ENCODE measurements at places on chromosomes 5 and 9.
A peak's percentile ranks its signal among the peaks of the same experiment; 100 is the strongest.

DNA sequence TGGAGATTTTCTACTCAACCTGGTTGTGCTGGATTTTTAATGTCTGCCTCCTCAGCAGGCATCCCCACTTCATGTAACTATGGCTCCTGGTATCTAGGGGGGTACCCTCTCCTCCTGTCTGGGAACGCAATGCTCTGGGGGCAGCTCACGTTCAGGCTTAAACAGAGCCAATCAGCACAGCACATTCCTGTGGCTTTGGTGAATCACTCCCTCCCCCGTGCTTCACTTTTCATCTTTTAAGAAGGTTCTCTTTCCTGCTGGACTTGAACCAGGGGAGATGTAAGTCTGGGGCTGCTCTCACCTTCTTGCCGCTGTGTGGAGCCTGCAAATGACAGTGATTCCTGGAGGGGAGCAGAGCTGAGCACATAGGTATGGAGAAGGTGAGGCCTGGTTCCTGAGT lies 101.2 kb downstream of the MSX2 start:
- DNase-seq = peak; percentile 82

DNA sequence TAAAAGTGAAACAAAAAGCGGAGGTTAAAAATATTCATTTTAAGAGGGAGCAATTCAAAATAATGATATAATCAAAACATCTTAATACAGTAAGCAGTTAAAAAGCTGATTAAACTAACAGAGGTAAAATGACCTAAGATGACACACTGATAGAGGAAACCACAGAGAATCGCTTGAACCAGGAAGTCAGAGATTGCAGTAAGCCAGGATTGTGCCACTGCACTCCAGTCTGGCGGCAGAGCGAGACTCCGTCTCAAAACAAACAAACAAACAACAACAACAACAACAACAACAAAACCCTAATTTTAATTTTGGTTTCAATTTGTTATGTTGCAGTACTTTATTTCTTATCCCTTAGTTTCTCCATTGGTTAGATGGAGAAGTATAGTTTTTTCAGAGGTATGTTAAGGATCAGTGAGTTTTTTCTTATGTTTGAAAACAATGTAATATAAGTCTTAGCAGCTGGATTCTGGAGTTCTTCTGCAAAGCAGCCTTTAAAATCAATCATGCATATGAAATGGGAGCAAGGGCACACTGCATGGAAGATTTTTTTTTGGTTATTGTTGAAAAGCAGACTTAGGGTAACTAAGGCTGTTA lies 58.5 kb downstream of the MLANA start:
- peak; percentile 33 for DNase-seq

- no peak for DNase-seq
These were observed 46.8 kb downstream of the INIP start for GRCh38 chr9:112670991-112671625.

- peak; percentile 32 for DNase-seq
These were observed 126.5 kb downstream of the MRPS30 start for GRCh38 chr5:44935262-44935661.

DNA sequence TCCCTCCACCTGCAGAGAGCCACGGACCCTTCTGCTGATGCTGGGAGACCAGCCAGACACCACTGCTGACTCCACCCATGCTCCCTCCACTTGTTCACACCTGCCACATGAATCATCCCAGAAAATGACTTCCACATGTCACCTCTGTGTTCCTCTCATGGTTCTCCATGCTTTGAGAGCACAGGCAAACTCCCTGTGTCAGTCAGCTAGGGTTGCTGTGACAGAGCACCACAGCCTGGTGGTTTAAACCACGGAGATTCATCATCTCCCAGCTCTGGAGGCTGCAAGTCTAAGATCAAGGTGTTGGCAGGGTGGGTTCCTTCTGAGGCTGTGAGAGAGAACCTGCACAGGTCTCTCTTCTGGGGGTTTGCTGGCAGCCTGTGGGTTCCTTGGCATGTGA lies 381.4 kb downstream of the GADD45G start:
- DNase-seq = no peak

- DNase-seq = no peak
These were observed 216.1 kb downstream of the TRIM36 start for GRCh38 chr5:114953565-114953964.

- DNase-seq = no peak
These were observed 8.1 kb downstream of the ADAMTS13 start for GRCh38 chr9:133430244-133430643.

GRCh38 chr5:151742870-151743294 lies 15.5 kb downstream of the ATOX1 start:
- peak; percentile 74 for DNase-seq

Measured in fibroblast of skin of right biceps (primary cell).